ENCODE measurements at places on chromosomes 2 and 18.

- no peak for DNase-seq
Measured at GRCh38 chr2:150880986-150881385, 380.7 kb downstream of the RBM43 start.

DNA sequence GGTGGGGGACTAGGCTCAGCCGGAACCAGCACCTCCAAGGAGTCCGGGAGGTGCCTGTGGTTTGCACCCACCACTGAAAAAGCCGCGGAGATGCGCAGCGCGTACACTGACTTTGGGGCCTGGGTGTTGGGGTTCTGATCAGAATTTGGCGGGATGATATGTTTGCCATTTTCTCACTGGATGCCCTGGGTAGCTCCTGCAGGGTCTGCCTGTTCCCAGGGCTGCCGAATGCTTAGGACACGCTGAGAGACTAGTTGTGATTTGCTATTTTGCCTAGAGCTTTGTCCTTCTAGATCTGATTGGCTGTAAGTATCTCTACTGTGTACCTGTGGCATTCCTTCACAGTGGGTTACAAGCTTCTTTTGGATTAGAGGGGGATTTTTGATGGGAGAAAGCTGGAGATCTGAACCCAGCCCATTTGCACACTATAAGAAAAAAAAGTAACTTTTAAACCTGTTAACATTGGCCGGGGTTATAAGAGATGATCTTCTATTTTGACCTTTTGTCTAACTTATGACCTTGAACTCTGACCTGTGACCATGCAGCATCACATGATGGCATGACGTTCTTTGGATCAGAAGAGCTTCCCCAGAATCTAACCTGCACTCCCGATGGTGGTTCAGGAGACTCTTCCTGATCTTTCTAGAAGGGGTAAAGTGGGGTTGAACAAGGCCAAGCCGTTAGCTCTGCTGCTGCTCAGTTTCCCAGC, 1.6 kb downstream of the KCNE4 start:
- no peak for DNase-seq

GRCh38 chr2:150282357-150282756, 205.1 kb downstream of the RND3 start:
- DNase-seq = no peak

GRCh38 chr2:47724221-47724981, 58.5 kb upstream of the MSH6 start:
- no peak for DNase-seq

DNA sequence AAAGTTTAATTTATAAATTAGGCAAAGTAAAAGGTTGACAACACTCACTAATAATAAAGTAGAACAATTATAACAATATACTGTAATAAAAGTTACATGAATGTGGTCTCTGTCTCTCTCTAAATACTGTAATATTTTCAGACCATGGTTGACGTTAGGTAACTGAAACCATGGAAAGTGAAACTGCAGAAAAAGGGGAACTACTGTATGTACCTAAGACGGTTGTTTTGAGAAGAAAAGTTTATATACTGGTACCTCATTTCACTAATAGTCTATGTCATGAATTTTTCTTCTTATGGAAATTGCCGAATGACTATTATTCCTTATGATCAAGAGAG, 166.7 kb upstream of the ZNF521 start:
- DNase-seq = no peak

DNA sequence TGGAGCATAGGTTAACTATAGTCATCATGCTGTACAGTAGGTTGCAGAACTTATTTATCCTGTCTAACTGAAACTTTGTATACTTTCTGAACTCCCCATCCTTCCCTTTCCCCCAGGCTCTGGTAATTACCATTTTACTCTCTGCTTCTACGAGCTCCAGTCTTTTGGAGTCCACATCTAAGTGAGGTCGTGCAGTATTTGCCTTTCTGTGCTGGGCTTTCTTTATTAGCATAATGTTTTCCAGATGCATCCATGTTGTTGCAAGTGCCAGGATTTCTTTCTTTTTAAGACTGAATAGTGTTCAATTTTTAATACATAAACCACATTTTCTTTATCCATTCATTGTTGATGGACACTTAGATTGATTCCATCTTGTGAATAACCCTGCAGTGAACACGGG, 464.1 kb downstream of the TGIF1 start:
- DNase-seq = no peak

GRCh38 chr2:206708286-206708685, 9.9 kb downstream of the DYTN start:
- DNase-seq = no peak

DNA sequence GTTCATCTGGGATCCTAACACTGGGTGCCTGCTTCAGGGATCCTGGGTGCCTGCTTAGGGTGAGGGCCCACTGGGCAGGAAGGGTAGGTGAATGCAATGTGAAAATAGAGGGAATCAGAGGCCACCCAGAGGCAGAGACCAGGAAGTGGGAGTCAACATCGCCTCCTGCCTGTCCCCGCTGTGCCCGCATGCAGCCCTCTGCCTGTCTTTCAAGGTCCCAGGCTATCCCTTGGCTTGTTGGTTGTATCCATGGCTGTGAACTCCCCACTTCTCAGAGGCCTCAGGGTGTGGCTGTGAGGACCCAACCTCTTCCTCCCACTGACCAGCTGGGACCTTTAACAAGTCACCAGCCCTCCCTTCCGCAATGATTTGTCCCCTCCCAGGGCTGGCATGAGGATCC, 26.5 kb downstream of the PSD4 start:
- DNase-seq = no peak

DNA sequence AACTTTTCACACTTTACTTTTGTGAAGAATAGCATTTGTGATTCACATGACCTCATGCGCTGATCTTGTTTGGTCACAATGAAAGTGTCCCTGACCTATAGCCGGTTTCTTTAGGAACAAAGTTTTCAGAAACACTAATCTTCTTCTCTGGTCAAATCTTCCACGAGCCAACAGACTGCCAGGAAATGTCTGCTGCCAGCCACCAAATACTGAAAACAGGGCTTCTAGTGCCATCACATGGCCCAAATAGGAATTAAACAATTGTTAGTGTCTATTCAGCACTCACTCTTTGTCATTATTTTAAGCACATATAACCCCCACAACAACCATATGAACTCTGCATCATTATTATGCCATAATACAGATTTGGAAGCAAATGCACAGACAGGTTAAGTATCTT, 286.5 kb upstream of the SYT4 start:
- DNase-seq = no peak

DNA sequence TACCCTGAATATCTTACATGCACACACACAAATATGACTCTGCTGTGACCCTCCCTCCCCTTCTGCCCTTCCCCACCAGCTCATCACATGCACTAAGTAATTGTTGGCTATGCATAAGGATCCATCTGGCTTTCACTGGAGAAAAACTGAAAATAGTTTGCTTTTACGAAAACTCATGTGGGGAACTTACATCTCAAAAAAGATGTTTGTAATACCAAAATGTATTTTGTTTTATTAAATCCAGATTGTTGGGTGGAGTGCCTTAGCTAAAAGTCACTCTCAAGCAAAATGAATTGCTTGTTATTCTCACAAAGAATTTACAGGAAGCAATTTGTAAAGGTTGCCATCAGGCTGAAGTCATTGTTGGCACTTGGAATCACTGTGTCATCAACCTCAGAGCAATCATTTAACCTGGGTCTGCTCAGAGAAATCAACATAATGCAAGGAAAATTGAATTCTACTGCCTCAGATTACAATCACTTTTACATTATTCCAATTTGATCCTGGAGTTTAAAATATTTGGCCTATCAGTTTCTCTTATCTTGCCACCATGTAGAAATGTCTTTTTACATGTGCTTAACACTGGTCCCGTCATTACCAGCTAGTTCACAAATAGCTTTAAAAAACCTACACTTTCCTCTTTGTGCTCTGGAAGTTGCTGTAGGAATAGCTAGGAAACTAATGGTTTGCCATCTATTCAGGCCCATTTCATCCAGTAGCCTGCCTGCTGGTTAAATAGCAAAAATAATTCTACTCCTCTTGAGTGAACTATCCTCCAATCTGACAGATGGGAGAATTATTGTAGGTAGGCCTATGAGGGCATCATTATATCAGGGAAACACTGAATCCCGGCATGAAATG, 90.3 kb upstream of the TMEM17 start:
- no peak for DNase-seq

DNA sequence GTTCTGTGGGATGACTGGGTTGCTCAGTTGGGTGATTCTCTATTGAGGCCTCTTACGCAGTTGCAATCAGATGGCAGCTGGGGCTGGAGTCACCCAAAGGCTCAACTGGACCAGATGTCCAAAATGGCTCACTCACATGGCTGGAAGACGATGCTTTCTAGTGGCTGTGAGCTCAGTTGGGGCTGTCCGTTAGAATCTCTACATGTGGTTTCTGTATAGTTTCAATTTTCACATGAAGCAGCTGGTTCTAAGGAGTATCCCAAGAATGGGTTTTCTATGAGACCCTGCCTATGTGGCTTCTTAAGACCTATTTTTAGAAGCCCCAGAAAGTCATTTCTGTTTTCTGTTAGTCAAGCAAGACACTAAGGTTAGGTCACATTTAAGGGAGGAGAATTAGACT, 4.4 kb downstream of the XRCC5 start:
- no peak for DNase-seq

- DNase-seq = no peak
Measured at GRCh38 chr2:27798486-27798885, 27.0 kb downstream of the MRPL33 start.

- DNase-seq = peak; percentile 6
Measured at GRCh38 chr18:48230467-48231113, 178.6 kb downstream of the ZBTB7C start.

DNA sequence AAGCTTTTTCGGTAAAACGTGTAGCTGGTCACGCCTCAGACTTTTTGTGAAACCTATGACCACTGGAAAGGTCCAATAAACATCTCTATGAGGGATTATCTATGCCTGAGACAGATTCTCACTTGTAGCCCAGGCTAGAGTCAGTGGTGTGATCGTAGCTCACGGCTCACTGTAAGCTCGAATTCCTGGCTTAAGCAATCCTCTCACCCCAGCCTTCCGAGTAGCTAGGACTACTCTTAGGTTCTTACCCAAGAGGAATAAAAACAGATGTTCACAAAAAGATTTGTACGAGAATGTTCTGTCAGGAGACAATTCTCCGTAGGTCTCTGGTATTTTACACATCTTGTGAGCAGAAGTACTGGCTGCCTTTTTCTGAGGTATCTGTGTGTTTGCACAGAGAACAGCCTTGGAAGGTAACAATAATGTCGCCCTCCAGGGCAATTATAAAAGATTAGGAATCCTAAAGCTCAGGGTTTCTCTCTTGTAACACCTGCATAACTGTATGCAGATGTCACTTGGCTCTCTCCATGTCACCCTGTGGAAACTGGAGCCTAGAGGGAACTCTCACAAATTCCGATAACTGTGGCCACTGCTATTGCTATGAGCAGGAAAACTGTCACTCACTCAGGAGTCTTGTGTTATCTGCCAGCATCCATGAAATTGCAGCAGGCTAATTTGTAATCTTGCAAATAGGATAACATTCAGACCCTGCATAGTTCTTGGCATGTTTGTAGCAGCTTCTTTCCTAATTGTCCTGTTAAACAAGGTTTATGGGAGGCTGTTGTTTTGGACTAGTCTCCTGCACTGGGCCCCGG, 25.5 kb upstream of the RALBP1 start:
- DNase-seq = no peak

DNA sequence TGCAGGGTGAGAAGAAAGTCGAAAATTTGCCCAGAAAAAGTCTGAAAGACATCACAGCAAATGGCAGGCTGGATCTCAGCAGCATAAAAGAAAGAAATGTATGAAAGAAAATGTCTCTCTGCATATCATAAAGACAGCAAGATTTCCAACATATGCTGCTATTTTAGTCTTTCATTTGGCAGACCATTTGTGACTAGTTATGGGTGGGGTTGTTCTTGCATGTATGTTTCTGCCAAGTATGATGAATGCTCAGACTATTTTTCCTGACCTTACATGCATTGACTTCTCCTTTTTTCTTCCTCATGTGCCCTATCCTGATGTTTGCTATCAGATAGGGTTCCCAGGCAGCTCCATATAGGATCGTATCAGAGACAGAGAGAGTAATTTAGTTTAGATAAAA, 58.5 kb upstream of the PARD3B start:
- DNase-seq = no peak

GRCh38 chr2:111139637-111140317, 19.1 kb downstream of the BCL2L11 start:
- no peak for DNase-seq

- DNase-seq = no peak
Measured at GRCh38 chr2:65487404-65487803, 55.0 kb upstream of the SPRED2 start.

DNA sequence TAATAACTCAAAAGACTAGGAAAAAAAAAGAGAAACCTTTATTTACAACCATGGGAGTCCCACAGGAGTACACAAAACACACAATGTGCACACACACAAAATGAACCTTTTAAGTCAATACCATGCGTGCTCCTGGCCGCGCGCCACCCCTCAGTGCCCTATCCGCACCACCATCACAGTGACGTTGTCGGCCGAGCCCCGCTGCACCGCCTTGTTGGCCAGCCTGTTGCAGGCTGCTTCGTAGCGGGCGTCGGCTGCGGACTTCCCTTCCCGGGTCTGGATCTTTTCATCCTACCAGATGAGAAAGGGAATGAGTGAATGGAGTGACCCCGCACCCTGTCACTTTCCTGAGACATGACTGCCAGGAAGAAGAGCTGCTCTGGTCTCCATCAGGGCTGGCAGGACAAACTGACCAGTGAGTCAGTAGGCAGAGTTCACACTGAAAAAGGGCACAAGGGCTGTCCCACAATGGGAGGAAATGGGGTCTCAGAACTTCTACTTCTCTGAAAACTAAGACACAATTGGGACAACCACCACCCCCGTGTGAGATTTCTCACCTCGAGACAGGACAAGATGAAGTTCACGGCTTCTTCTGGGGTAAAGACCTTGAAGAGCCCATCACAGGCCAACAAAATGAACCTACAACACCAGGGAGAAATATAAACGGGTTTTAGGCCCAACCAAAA, 11.8 kb downstream of the ERFE start:
- no peak for DNase-seq

DNA sequence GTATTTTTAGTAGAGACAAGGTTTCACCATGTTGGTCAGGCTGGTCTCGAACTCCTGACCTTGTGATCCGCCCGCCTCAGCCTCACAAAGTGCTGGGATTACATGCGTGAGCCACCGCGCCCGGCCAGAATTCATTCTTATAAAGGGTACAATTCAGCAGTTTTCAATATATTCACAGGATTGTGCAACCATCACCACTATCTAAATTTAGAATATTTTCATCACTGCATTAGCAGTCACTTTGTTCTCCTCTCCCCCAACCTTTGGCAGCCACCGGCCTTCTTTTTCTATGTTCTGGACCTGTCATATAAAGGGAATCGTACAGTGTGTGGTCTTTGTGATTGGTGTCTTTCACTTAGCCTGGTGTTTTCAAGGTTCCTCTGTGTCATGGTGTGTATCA, 40.7 kb downstream of the TCF7L1 start:
- no peak for DNase-seq

Measured in CD4-positive, alpha-beta T cell treated with Interleukin-21 for 1 hour (primary cell).